Fibroblast of villous mesenchyme (primary cell): ENCODE measurements at places on chromosomes 13 and 19.
A peak's percentile ranks its signal among the peaks of the same experiment; 100 is the strongest.

GRCh38 chr13:48156466-48156865, 61.6 kb upstream of the MED4 start:
- DNase-seq: no peak

DNA sequence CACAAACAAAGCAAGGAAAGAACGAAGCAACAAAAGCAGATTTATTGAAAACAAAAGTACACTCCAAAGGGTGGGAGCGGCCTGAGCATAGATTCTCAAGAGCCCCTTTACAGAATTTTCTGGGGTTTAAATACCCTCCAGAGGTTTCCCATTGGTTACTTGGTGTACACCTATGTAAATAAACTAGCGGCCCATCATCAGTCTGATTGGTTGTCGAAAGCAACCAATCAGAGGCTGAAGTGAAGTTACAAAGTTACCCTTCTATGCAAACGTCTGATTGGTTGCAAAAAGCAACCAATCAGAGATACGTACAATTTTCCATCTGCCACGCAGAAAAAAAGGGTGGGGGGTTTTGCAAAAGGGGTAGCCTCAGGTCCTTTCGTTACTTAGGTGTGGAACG, 96.3 kb upstream of the UBAC2 start:
- DNase-seq: no peak

GRCh38 chr13:81406022-81406421, 1065.1 kb upstream of the SPRY2 start:
- DNase-seq: no peak

GRCh38 chr19:45785781-45786532, 3.7 kb upstream of the DMPK start:
- no peak for DNase-seq

- peak; percentile 71 for DNase-seq
Observed at GRCh38 chr13:32471187-32471922, 43.4 kb upstream of the N4BP2L1 start.

GRCh38 chr13:19817106-19817505, 34.4 kb upstream of the PSPC1 start:
- DNase-seq: no peak

DNA sequence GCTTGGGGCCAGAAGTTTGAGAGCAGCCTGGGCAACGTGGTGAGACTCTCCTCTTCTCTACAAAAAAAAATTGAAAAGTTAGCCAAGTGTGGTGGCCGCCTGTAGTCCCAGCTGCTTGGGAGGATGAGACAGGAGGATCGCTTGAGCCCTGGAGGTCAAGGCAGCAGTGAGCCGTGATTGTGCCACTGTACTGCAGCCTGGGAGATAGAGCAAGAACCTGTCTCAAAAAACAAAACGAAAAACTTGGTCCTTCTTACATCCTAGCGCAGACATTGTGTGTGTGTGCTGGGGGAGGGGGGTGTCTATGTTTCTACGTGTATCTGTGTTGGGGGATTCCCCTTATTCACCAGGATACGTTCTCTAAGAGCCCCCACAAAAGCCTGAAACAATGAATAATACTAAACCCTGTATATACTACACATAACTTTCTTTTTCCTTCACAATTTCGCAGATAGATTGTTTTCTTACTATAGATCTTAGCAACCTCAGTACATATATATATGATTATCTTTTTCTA, 7.9 kb downstream of the AXL start:
- DNase-seq: no peak

DNA sequence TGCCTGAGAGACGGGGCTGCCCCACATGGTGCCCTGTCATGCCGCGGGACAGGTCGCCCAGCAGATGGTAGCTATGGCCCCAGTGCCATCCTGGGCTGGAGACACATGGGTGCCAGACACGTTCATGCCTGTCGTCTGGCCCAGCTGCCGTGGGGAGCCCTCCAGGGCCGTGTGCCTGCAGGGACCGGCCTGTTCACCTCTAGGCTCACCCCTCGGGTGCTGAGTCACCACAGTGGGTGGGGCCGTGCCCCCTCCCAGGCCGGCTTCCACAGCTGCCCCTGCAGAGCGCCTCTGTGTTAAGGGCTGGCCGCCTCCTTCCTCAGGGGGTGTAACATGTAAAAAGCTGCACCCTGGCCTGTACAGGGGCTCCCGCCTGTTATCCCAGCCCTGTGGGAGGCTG, 36.1 kb downstream of the CSNK1G2 start:
- no peak for DNase-seq

GRCh38 chr13:98208606-98209005, 31.5 kb upstream of the RNF113B start:
- no peak for DNase-seq

GRCh38 chr19:10604460-10604980, 17.4 kb upstream of the AP1M2 start:
- DNase-seq: no peak

- DNase-seq: no peak
Observed at GRCh38 chr19:49660338-49660961, 5.2 kb downstream of the IRF3 start.

GRCh38 chr13:51070005-51070649, 40.9 kb downstream of the C13orf42 start:
- DNase-seq: peak; percentile 79

DNA sequence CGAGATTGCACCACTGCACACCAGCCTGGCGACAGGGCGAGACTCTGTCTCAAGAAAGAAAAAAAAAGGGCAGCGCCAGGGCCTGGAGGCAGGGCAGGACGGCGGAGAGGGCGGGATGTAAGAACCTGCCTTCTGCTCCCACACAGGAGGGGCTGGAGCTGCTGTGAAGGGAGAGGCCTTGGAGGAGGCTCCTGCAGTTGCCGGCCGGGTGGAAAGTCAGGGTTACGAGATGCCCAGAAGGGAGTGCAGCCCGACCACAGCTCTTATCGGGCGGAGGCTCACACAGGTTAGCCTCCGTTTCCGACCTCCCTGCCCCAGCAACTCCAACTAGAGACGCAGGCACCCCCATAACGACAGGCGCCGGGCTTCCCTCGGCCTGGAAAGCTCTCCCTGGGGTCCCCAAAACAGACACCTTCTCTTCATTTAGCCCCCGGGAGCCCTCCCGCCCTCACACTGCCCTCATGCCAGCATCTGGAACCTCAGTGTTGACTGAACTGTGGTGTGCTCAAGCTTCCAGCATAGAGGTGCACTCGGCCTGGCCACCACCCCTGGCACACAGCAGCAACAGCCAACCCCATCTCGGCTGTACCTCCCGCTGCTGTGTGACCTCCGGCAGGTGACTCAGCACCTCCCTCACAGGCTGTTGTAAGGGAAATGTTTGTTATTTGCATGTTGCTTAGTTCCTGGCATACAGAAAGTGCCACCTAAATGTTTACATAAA, 1.4 kb downstream of the PLPP2 start:
- peak; percentile 11 for DNase-seq

GRCh38 chr13:51286135-51287002, 53.1 kb upstream of the SERPINE3 start:
- peak; percentile 67 for DNase-seq

- DNase-seq: no peak
Observed at GRCh38 chr19:9969688-9969975, 33.3 kb upstream of the OLFM2 start.

DNA sequence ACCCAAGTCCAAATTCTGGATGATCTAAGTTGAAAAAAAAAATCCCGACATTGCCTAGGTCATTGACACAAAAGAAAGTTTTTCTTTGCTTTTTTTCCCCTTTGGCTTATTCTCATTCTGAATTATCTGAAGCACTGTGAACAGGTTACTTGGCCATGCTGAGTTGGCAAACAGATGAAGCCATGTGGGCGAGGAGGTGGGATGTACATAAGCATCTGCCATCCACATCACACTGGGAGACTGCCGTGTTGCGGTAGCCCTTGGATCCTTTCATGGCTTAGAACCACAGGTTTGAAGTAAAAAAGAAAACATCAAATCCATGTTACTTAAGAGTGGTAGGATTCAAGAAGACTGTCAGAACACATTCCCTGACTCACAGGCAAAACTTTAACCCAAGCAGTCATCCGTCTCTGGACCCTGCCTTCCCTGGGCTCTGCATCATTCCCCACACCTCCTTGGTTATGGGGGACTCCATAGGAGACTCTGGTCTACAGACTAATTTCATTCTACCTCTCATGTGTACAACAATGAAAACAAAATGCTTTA, 242.5 kb upstream of the SERP2 start:
- DNase-seq: no peak

DNA sequence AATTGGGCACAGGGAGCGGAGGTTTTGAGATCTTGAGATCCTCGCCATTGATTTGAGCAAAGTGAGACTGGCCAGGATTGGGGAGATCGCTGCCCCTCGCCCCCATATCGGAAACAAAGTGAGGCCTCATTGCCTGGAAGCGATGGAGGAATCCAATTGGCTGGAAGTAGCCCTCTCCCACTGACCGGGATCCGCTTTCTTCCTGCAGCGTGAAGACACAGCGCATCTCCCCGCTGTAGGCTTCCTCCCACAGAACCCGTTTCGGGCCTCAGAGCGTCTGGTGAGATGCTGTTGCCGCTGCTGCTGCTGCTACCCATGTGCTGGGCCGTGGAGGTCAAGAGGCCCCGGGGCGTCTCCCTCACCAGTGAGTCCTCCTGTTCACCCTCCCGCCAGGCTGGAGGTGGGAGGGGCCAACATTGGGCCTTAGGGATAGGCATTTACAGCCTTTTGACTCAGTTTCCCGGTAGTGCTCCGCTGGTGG, 438 bp downstream of the PRKCSH start:
- DNase-seq: peak; percentile 32

DNA sequence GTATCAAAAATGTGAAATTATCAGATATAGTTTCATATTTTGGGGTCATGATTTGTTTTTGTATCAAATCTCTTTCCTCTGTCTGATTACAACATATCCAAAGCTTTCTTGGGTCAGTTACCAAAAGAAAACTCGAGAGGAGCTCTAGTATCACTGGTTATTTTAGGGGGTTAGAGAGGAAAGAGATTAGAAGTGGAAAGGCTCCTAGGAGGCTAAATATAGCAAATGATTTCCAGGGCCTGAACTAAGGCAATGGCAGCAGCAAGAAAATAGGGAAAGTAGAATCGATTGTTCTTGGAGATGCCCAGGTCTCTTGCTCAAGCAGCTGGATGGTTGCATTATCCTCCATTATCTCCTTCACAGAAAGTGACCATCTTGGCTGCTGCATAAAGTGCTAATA, 72.9 kb downstream of the NHLRC3 start:
- DNase-seq: no peak
